HepG2 (cell line): ENCODE measurements at places on chromosomes 11 and 22. TPM values are rescaled to one million over a fixed set of nuclear protein-coding genes. Genes with fewer than 3 reads are reported as not detected.

Gene THY1
- not detected in 2 replicates for polyA plus RNA-seq

Gene RHBDD3
- polyA plus RNA-seq: 12.1 and 21.0 TPM in 2 replicates

Gene CLTCL1
- polyA plus RNA-seq: 10.9 and 13.5 TPM in 2 replicates

Gene CCDC87
- polyA plus RNA-seq: 0.05 and 0.09 TPM in 2 replicates

Gene PRODH
- 0.30 and 0.76 TPM in 2 replicates for polyA plus RNA-seq

DNA sequence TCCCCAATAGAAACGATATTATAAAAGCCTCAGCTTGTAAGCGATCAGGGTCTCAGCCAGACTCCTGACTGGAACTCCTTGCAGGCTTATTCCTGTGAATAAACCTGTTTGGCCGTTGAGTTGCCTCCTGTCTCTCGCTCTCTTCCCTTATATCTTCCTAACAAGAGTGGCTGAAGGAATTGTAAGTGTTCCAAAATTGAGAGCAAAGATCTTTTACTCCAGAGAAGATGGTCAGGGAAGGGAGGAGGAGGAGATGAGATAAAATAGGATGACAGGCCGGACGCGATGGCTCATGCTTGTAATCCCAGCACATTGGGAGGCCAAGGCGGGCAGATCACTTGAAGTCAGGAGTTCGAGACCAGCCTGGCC lies 1.2 kb upstream of the SLC37A4 start:
- DNase-seq: no peak

DNA sequence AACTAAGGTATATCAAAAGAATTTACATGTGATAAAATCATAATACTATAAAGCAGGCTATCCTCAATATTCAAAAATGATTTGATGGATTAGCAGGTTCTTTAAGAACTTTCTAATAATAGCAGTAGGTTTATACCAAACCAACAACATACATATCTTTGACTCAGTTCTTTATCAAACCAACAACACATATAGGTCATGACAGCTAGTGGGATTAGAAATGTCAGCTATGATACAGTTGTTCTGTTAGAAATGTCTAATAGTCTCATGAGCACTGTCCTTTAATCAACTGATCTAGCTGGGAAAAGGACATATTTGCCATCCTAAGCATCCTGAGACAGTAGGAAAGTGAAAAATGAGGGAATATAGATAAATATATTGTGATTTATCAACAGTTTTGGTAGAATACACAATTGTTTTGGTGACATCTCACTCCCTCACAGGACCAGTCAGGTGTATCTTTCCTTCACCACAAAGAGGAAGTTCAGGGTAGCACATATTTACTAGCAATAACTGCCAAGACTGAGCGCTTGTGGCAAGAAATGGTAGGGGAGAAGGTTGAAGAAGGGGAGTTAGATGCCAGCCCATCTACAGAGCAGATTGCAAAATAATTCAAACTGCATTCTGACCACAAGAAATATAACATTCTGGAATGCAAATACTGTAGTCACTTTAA lies 90.8 kb upstream of the APOA1 start:
- no peak for DNase-seq

DNA sequence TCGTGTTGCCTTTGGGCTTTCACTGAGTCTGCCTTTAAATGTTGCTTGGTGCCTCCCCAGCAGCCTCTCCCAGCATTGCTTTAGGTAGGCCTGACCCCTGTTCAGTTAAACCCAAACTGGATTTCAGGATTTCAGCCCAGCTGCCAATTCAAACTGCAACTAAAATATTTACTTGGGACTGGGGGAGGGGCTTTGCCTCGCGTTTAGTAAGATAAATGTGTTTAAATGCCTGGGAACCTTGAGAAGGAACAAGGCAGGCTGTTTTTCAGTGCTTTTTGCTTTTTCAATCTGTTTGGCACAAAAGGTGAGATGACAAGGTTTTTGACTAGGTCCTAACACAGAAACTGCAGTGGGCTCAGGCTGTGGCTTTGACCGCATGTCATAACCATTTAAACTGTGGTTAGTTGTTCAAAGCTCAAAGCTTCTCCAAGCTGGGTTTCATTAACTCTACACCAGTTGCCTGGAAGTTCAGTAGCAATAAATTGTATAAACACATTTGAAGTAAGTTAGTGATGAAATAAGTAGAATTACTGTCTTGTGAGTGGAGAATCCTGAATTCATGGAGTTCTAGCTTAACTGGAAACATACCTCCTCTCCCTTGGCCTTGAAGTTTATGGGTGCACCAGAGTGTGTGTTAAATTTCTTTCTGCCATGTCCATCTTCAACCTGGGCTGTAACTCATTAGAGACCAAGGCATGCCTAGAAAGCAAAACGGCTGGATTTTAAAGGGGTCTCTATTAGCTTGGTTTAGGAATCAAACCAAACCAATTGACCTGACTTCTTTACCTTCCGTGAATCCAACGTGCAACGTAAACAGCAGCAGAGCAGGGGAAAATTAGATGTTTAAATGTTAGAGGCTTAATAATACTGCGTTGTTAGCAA lies 3.6 kb downstream of the PKNOX2 start:
- DNase-seq: no peak

DNA sequence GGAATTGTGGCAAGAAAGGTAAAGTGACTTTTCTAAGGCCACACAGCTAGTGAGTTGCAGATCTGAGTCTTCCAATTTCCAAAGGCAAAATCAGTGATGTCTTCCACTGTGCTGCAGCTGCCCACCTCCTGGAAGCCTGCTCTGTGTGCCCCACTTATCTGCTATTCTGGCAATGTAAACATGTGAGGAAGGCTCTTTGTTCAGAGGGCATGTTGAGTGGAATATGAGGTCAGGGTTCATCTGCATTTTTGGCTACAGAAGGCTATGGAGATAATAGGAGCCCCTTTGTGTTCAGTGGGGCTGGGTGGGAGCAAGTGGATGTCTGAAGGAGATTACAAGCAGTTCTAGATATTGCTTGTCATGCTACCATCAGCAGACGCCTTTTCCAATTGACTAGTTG lies 396.2 kb downstream of the BUD13 start:
- DNase-seq: peak; percentile 80

DNA sequence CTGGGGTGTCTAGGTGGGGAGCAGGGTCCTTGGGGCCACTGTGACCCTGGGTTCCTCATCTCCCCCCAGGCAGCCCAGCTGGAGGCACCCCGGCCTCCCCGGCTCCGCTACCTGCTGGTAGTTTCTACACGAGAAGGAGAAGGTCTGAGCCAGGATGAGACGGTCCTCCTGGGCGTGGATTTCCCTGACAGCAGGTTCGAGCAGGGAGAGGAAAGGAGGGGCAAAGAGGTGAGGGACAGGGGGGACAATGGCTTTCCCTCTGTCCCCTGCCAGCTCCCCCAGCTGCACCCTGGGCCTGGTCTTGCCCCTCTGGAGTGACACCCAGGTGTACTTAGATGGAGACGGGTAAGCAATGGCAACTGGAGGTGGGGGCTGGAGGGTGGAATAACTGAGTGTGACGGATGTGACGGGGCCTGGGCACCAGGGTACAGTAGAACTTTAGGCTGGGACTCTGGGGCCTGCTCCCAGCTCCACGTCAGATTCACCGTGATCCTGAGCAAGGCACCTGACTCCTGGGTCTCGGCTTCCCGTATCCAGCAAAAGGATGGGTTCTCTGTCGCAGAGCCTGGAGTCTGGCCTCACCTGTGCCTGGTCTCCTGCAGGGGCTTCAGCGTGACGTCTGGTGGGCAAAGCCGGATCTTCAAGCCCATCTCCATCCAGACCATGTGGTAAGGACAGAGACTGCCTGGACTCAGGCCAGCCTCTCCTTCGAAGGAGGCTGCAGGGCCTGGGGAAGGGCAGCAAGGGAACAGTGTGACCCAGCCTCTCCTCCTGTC lies 3.6 kb downstream of the SSH3 start:
- no peak for DNase-seq

DNA sequence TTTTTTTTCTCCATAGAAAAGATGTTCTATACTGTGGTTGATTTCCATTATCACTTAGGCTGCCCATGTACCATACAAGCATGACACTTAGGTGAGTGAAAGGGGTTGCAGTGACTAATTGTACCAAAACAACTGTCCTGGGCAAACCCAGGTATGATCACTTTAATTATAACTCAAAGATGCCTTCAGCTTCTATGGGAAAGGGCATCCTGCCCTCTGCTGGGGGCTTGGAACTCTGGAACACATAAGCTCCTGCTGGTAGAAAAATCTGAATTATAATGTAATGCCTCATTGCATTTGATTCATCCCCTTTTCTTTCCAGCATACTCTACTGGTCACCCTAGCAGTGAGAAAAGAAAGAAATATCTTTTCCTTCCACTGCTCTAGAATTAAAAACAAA lies 206.3 kb downstream of the DDX10 start:
- DNase-seq: peak; percentile 35

GRCh38 chr22:34308101-34308500 lies 387.8 kb upstream of the LARGE1 start:
- DNase-seq: no peak

DNA sequence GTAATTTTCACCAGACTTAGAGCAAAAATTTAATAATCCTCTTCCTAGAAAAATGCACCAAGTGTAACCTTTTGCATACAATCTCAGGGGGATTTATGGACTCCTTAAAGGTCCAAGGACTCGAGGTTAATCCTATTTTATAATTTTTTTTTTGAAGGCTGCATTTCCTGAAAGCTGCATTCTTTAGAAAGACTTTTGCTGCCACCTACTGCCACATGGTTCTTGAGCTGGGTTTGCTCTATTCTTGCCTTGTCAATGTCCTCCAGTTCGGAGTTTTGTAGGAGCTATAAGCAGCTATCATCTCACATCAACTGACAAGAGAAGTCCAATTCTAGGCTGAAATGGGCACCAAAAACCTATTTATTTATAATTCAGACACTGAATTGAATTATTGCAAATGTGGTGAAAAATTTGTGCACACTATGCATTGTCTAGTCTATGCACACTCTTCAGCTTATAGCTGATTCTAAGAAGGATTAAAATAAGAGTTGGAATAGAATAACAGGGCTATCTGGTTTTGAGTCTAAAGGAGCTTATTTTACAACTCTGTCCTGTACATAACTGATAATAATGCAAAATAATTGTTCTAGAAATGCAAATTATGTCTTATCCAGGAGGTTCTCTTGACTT lies 31.3 kb downstream of the TRAF6 start:
- peak; percentile 39 for DNase-seq

DNA sequence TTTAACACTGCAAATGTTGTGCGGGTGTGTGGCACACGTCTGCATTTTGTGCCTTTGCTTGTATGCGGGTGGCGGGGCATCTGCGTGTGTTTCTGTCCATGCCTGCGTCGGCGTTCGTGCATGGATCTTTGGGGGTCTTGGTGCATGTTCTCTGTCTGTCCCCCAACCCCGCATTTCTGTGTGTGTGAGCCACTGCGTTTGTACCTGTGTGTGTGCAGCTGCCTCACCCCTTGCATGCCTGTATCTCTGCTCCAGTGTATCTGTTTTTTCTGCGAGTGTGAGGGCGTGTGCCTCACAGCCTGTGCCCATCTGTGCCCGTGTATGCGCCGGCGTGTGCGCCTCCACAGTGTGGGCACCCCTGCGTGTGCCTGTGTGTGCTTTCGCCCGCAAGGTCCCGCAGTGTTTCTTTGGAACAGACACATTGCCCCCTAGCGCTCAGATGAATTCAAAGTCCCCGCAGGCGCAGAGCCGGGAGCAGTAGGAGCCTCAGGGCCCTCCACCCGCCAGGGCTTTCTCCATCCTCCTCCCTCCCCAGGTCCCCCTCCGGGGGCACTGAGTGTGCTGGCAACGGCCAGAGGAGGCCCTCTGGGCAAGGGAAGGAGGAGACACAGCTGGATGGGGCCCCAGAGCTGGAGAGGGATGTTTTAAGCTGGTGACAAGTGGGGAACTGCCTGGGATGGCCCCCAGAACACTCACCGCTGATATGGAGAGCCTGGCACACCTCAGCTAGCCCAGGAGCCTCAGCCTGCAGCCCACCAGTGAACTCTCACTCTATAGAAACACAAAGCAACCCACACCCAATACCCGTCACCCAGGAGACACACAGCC lies 3.1 kb upstream of the MN1 start:
- peak; percentile 44 for DNase-seq

- no peak for DNase-seq
These were observed 66.2 kb upstream of the LMO1 start for GRCh38 chr11:8329847-8330361.

DNA sequence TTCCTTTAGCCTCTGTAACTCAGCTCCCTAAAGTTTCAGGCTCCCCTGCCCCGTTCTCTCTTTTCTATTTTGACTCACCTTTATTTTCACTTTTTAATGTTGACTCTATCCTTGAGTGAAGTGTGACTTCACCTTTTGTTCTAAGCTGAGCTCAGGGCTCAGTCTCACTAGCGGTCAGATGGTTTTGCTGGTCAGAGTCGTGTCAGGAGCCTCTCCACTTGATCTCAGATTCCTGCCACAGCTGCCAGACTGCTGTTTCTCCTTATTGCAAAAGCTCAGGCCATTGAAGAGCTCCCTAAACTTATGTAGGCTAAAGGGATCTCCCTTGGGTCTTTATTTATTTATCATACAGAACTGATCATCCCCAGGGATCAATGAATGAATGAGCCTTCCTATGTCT lies 13.7 kb upstream of the POU2AF2 start:
- no peak for DNase-seq

GRCh38 chr11:97963528-97964331 lies 1057.0 kb upstream of the CNTN5 start:
- DNase-seq: no peak

DNA sequence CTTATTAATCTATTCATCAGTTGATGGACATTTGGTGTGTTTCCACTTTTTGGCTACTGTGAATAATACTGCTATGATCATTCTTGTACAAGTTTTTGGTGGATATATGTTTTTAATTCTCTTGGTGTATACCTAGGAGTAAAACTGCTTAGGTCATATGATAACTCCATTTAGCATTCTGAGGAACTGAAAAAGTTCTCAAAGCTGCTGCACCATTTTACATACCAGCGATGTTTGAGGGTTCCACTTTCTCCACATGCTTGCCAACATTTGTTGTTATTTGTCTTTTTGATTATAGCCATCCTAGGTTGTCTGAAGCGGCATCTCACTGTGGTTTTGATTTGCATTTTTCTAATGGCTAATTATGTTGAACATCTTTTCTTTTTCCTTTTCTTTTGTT lies 4.1 kb upstream of the ACER3 start:
- DNase-seq: no peak

- no peak for DNase-seq
These were observed 3.4 kb downstream of the FADS3 start for GRCh38 chr11:61887839-61888494.

DNA sequence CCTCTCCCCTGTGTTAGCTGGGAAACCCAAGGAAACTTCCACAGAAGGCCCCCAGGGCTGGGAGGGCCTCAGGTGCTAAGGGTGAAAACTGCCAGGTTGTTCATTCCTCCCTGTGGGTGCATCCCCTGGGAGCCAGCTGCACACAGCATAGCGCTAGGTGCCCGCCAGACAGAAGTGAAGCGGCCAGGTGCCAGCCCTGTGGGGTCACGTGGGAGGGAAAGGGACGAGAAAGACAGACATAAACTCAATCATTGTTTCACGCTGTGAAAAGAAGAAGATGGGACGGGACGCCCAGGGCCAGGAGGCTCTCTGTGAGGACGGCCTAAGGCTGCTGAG lies 31.6 kb upstream of the HMOX1 start:
- DNase-seq: no peak
